CD4-positive, alpha-beta T cell treated with Interleukin-10 for 1 hour (primary cell): ENCODE measurements at places on chromosomes 5 and 9.

GRCh38 chr5:137960819-137961218 lies 71.6 kb downstream of the PKD2L2 start:
- no peak for DNase-seq

GRCh38 chr9:13111778-13112177 lies 167.7 kb downstream of the MPDZ start:
- DNase-seq, result no peak

DNA sequence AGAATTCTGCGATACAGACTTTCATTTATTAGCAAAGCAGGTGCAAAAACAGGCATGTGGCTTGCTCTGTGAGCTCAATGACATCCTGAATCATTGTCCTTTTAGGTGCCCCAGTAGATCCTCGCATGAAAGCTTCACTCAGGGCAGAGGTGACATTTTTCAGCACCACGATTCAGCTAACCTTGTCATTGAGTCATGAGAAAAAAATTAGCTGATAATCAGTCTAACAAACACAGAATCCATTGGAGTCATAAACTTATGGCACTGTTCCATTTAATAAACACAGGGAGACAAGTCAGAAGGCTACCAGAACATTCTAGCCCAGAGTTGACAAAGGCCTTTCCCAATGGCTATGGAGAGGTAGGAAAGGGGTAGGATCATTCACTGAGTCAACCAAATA lies 104.8 kb upstream of the RAD23B start:
- no peak for DNase-seq

DNA sequence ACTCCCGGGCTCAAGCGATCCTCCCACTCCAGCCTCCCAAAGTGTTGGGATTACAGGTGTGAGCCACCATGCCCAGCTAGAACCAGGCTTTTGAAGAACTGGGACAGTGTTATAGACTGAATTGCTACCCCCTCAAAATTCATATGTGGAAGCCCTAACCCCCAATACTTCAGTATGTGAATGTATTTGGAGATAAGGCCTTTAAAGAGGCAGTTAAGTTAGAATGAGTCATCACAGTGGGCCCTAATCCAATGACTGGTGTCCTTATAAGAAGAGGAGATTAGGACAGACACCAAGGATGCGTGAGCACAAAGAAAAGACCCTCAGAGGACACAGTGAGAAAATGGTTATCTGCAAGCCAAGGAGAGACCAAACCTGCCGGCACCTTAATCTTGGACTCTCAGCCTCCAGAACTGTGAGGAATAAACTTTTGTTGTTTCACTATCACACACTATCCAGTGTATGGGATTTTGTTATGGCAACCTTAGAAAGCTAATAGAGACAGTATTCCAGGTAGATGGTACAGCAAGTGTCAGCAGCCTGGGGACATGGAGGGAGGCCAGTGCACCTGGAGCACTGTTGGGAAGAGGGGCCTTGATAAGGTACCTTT lies 31.4 kb upstream of the ERGIC1 start:
- no peak for DNase-seq

- DNase-seq, result no peak
Measured at GRCh38 chr5:74164725-74165235, 475.7 kb downstream of the ENC1 start.

DNA sequence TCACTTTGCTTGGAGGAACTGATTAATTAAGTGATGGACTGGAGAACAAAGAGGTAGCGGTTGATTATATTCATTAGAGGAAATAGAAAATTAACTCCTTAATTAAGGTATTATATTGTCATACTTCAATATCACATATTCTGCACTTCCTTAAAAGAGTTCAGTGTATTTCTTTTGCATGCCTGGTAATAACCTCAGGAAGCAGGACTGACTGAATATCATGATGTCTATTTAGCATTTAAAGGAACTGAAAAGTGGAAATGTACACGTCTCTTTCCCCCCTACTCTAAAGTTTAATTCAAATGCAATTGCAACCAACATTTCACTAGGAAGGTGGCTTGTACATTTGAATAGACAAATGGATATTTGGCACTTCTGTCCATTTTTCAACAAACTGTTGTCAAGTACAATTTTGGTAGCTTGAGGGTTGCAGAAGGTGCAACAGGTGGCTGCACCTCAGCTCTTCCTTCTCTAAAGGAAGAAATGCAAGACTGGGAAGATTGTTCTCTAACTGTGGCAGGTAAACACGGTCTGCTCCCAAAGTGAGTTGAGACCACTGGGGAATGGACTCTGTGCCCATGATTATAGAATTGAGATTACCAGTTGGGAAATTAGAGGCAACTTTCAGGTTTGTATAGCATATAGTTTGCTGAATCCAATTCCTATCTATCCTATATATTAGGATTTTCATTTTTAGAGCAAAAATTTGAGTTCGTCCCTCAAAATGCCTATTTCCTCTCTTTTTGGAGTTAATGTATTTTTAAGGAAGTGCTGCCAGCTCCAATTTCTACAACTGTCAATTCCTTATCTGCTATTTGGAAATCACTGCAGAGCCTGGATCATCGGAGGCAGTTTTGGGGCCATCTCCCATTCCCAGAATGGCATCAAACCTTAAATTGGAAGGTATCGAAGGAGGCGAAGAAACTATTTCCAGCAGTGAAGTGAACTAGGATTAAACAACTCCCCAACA lies 98.9 kb upstream of the TAF11L2 start:
- no peak for DNase-seq
